Kidney (tissue), 22 donors: ENCODE measurements at places on chromosomes 2 and 18. TPM values are rescaled to one million over a fixed set of nuclear protein-coding genes. Genes with fewer than 3 reads are reported as not detected.

The KCTD1 gene
- total RNA-seq = 83.7 TPM

The MERTK gene
- 32.2 TPM for total RNA-seq

The IL37 gene
- not detected for total RNA-seq

GRCh38 chr2:55150834-55151233, 81.3 kb downstream of the CLHC1 start:
- no peaks in the 10 kb centered on the region for H3K27me3 ChIP-seq
- H3K27ac ChIP-seq = no peak overlapping the region
- no peak overlapping the region for H3K4me3 ChIP-seq
- H3K36me3 ChIP-seq = no peaks in the 10 kb centered on the region
- no peak for DNase-seq

DNA sequence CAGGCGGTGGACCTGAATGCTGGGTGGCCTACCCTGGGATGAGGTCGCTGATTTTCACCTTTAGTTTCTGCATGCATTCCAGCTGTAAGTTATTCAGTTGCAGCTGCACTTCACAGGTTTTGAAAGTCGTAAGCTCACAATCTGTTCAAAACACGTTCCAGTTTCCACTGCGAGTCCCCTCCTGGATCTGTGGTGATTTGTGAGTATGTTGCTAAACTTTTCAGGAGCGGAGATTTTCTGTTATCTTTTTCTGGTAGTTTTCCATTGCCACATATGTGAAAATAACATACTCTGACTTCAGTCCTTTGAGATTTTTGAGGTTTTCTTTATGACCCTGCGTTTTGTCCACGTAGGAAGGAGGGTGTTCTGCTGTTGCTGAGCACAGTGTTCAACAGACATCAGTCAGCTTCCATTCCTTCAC, 102.1 kb downstream of the SNTG2 start:
- no peaks in the 10 kb centered on the region for H3K27me3 ChIP-seq
- H3K27ac ChIP-seq = no peak overlapping the region
- DNase-seq = no peak
- H3K36me3 ChIP-seq = no peaks in the 10 kb centered on the region

GRCh38 chr2:177211169-177211568, 1.4 kb upstream of the HNRNPA3 start:
- peaks cover 4% of the 10 kb centered on the region for H3K4me1 ChIP-seq
- no peak for DNase-seq
- H3K27me3 ChIP-seq = no peaks in the 10 kb centered on the region
- peak overlapping the region; percentile 100 for H3K27ac ChIP-seq
- peaks cover 1% of the 10 kb centered on the region for H3K36me3 ChIP-seq

DNA sequence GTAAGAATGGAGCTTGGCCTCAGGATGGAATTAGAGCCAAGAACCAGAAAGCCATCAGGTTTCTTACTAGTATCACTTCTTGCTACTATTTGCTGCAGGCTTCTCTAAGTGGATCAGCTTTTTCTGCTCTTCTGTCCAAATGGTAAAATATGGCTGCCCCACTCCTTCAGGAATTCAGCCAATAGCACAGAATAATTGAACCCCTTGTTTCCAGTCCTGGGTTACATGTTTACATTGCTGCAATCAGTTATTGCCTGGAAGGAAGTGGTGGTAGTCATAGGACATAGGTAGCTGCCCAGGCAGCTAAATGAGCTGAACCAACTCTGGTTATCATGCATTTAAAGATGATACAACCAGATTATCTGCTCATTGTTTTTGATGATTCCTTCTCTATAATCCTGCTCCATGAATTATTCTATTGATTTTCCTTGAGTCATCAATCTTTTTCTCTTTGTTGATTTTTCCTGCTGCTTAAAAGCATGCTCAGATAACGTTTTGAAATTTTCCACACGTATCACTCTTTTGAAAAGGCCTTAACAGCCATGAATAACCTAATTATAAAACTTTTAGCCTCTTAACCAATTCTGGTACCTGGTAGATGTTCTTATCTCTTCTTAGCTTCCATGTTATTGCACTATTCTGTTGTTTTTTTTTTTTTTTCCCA, 12.6 kb downstream of the AGPS start:
- H3K4me1 ChIP-seq = no peaks in the 10 kb centered on the region
- H3K4me3 ChIP-seq = no peak overlapping the region
- H3K36me3 ChIP-seq = no peaks in the 10 kb centered on the region
- no peak for DNase-seq

DNA sequence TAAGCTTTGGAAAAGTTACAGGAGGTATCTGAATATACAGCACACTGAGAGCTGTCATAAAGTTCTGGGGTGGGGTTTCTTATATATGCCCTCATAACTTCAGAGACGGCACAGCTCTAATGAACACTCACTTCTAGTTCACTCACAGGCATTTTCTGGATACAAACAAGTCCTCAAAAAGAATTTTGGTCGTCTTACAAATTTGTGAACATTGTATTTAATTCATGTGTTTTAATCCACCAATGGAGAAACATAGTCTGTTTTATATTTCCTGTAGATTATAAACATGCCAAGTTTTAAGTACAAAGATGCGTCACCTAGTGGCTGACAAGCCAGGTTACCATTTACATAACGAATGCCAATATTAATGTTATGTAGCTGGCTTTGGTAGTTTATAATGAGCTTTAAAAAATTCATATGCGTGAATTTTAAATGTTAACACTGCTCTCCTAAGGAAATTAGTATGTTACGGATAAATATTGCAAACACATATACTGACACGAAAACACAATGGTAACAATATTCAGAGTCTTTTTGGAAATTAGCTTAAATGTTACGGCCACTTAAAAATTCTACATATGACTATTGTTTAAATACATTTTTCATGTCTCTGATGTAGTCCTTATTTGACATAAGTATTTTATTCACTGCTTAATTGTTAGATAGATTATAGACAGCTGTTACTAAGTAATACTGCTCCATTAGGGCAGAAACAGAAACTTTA, 2.5 kb downstream of the COL3A1 start:
- H3K4me3 ChIP-seq = peak overlapping the region; percentile 90
- H3K4me1 ChIP-seq = no peaks in the 10 kb centered on the region
- H3K27ac ChIP-seq = peak overlapping the region; percentile 52
- no peaks in the 10 kb centered on the region for H3K36me3 ChIP-seq
- H3K27me3 ChIP-seq = no peaks in the 10 kb centered on the region

DNA sequence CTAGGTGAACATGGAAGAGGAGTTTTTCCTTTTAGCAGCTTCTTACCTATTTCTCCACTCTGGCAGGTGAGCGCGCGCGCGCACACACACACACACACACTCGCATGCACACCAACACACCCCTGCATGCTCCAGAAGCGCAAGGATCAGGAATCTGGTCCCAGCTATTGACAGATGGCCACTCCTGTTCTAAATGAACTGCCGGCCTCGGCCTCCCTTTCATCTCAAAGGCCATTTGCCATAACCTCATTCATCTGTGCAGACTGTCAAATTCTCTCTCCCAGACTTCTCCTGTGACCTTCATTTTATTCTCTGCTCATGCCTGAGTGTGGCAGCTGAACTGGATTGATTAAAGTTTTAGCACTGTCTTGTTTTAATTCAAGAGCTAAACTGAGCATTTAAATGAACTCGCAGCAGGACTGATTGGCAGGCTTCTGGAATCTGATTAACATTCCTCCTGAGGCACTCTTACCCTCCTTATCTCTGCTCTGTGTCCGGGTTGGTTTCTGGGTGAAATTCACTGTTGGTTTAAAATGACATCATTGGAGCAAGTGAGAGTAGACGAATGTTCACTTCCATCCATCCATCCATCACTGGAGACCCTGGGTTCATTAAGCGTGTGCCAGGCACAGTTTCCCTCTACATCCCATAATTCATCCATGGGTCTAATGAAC, 58.8 kb downstream of the FECH start:
- no peaks in the 10 kb centered on the region for H3K27me3 ChIP-seq
- no peak overlapping the region for H3K27ac ChIP-seq
- H3K4me3 ChIP-seq = no peak overlapping the region
- H3K4me1 ChIP-seq = no peaks in the 10 kb centered on the region

- H3K4me1 ChIP-seq = no peaks in the 10 kb centered on the region
- no peaks in the 10 kb centered on the region for H3K27me3 ChIP-seq
- H3K27ac ChIP-seq = no peak overlapping the region
- no peak for DNase-seq
Measured at GRCh38 chr18:58413667-58414628, 214.9 kb downstream of the ALPK2 start.

DNA sequence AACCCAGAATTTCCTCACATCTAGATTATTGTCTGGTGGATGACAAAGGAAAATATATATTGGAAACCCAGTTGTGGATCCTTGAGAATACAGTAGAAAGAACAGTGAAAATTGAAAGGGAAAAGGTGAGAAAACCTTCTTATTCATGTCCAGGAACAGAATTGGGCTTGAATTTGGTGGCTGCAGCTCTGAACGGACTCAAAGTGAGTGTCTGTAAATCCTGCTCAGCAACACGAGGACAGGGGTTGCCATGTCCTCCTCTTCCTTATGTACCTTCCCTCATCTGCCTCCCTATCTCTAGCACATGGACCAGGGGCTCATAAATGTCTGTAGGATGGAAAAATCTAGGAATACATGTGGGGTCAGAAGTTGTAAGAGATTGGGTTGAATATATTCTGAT, 152.2 kb downstream of the RPIA start:
- no peaks in the 10 kb centered on the region for H3K36me3 ChIP-seq
- no peak for DNase-seq
- H3K4me1 ChIP-seq = no peaks in the 10 kb centered on the region
- H3K27me3 ChIP-seq = no peaks in the 10 kb centered on the region
- no peak overlapping the region for H3K27ac ChIP-seq

DNA sequence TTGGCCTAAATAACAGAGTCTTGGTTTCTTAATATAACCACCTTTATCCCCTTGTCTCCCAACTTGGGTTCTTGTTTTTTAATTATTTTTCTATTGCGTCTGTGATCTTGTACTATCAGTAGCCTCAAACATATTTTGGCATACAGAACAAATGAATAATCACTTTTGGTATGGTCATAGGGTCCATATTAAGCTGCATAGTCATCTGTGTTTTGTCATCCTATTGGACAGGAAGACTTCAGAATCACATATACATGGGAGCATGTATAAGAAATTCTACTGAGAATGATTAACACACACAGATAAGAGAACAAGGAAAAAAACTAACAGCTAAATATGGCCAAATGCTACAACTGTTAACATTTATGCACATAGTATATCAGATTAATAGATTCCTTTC, 126.0 kb downstream of the MEP1B start:
- no peaks in the 10 kb centered on the region for H3K36me3 ChIP-seq
- no peak overlapping the region for H3K27ac ChIP-seq
- H3K4me1 ChIP-seq = no peaks in the 10 kb centered on the region
- H3K27me3 ChIP-seq = no peaks in the 10 kb centered on the region
- no peak overlapping the region for H3K4me3 ChIP-seq

- H3K4me1 ChIP-seq = peaks cover 3% of the 10 kb centered on the region
- H3K27ac ChIP-seq = no peak overlapping the region
- no peaks in the 10 kb centered on the region for H3K27me3 ChIP-seq
- H3K36me3 ChIP-seq = no peaks in the 10 kb centered on the region
- DNase-seq = no peak
Measured at GRCh38 chr18:22607284-22607635, 189.5 kb upstream of the CTAGE1 start.

DNA sequence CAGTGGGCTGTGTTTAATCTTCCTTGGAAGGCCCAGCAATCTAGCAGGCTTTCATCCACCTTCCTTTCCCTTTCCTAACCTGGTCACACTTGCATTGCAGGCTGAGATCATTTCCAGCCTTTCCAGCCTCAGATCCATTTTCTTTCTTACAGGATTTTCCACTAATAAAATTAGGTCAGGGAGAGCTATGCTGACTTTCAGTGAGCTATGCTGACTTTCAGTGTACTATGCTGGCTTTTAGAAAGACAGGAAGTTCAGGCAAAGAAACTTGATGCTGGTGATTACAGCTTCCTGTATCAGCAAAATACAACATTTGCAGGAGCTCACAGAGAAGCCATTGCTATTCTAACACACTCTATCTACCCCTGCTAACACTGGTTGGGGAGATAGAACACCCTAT, 735.0 kb downstream of the CCDC85A start:
- H3K27ac ChIP-seq = no peak overlapping the region
- no peak overlapping the region for H3K4me3 ChIP-seq
- no peak for DNase-seq
- H3K4me1 ChIP-seq = no peaks in the 10 kb centered on the region
